ENCODE measurements at places on chromosomes 16 and 17. TPM values are rescaled to one million over a fixed set of nuclear protein-coding genes. Genes with fewer than 3 reads are reported as not detected.

NUPR1 gene
- total RNA-seq: not detected

HCRT gene
- total RNA-seq: not detected

PRSS22 gene
- not detected for total RNA-seq

BAIAP3 gene
- 6.5 TPM for total RNA-seq

ARL17A gene
- 57.2 TPM for total RNA-seq

DNA sequence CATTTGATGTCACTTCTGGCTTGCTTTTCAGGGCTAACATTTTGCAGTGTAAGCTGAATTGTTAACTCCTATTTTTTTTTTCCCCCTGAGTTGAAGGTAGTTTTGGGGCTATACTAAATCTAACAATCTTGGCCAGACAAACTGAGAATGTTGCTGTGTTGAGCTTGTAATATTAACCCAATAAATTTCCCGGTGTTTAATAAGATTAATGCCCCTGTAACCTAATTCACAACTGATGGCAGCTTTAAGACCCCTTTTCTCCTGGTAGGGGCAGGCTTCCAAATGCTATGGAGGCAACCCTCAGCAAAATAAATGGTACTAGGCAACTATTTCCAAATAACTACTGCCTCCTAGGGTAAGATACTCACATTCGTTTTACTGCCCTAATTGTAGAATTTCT, 549.6 kb upstream of the KIF2B start:
- no peaks in the 10 kb centered on the region for H3K27me3 ChIP-seq
- H3K4me1 ChIP-seq: no peaks in the 10 kb centered on the region

DNA sequence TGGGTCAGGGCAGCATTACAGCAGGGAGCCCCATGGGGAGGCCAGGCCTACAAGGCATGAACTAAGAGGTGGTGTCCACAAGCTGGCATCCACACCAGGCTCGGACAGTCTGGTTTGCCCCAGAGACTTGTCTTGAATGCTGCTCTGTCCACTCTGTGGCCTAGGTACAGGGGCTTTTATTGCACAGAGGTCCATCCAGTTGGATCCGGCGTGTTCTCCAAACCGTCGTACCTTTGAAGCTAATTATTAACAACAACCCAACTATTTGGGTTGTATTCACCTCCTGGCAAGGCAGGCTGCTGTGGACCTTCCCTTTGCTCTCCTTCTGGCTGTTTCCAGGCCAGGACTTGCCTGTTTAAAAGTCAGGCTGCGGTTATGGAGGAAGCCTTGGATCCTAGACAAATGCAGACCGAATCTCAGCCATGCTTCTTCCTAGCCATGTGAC, 123.4 kb downstream of the CLEC16A start:
- peaks cover 57% of the 10 kb centered on the region for H3K36me3 ChIP-seq
- H3K27ac ChIP-seq: no peak overlapping the region
- H3K4me3 ChIP-seq: no peak overlapping the region
- H3K27me3 ChIP-seq: no peaks in the 10 kb centered on the region
- H3K4me1 ChIP-seq: peaks cover 4% of the 10 kb centered on the region
- DNase-seq: no peak

DNA sequence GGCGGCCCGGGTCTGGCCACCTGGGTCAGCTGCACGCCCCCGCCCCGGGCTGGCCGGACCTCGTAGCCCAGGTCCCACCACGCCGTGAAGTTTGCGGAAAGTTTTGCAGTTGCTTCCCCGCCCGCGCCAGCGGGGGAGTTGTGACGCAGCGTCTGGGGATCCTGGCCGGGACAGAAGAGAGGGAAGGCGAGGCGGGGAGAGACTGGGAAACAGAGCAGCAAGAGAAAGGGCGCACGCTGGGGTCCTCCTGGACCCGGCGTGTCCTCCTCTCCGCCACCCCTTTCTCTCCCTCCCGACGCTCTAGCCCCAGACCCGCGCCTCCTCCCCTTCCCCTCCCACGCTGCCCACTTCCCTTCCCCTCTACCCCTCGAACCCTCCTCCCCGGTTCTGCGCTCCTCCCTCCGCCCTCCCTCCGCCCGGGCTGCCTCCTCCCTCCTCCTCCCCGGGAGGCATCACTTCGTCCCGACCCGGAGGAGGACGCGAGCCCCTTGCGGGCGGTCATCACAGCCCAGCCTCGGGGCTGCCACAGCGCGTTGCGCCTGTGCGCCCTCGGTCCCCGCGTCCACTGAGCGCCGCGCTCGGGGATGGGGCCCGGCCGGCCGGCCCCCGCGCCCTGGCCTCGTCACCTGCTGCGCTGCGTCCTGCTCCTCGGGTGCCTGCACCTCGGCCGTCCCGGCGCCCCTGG, at the start of gene MRC2:
TSS of gene MRC2 (plus strand) at position 452 of the 685 bp plus-strand sequence. CDS start at position 585, 133 bp downstream.
- peak within 1 kb of the TSS; percentile 66 for H3K4me3 ChIP-seq
- no peak within 1 kb of the TSS for H3K27ac ChIP-seq
- peaks cover 18% of the 10 kb centered on the region for H3K27me3 ChIP-seq
- H3K36me3 ChIP-seq: no peaks in the 10 kb centered on the region

GRCh38 chr17:50424246-50424995, 1.6 kb upstream of the ACSF2 start:
- no peak overlapping the region for H3K4me3 ChIP-seq
- peaks cover 4% of the 10 kb centered on the region for H3K36me3 ChIP-seq
- H3K4me1 ChIP-seq: peaks cover 50% of the 10 kb centered on the region
- no peak overlapping the region for H3K27ac ChIP-seq
- H3K27me3 ChIP-seq: no peaks in the 10 kb centered on the region

DNA sequence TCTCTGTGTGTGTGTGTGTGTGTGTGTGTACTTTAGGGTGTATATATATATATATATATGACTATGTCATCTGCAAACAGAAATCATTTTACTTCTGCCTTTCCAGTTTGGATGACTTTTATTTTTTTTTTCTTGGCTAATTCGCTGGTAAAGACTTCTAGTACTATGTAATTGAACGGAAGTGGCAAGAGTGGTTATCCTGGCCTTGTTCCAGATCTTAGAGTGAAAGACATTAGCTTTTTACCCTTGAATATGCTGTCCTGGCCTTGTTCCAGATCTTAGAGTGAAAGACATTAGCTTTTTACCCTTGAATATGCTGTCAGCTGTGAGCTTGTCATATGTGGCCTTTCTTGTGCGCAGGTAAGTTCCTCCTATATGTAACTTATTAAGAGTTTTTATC, 72.7 kb upstream of the MYOCD start:
- no peaks in the 10 kb centered on the region for H3K4me1 ChIP-seq
- no peaks in the 10 kb centered on the region for H3K27me3 ChIP-seq
- H3K4me3 ChIP-seq: no peak overlapping the region

GRCh38 chr16:4382795-4383357, 11.2 kb downstream of the VASN start:
- DNase-seq: no peak
- H3K4me1 ChIP-seq: no peaks in the 10 kb centered on the region
- H3K27ac ChIP-seq: no peak overlapping the region
- H3K4me3 ChIP-seq: no peak overlapping the region
- no peaks in the 10 kb centered on the region for H3K27me3 ChIP-seq
- H3K36me3 ChIP-seq: peaks cover 41% of the 10 kb centered on the region

GRCh38 chr17:76707985-76708807, 2.6 kb downstream of the MXRA7 start:
- H3K27ac ChIP-seq: no peak overlapping the region
- no peak for DNase-seq
- H3K27me3 ChIP-seq: no peaks in the 10 kb centered on the region

GRCh38 chr17:30207655-30208054, 27.8 kb downstream of the SLC6A4 start:
- H3K27ac ChIP-seq: no peak overlapping the region
- H3K4me3 ChIP-seq: no peak overlapping the region
- H3K27me3 ChIP-seq: peaks cover 21% of the 10 kb centered on the region
- DNase-seq: no peak
- no peaks in the 10 kb centered on the region for H3K36me3 ChIP-seq
- H3K4me1 ChIP-seq: peaks cover 5% of the 10 kb centered on the region

DNA sequence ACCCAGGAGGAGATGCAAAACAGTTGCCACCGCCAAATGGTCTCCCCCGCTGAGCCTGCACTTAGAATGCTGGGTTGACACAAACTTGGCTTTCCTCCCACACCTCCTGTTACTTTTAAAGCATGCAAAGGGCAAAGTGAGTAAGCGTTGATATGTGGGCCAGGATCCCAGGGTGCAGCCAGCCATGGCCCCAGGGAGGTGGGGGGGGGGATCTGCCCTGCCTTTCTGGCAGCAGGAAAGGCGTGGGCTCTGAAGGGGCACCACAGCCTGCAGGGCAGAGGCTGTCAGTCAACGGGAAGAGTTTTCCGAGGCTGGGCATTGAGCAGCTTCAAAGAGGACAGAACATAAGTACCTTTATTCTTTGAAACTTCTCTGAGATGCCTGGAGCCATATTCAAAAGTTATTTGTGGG, 142.3 kb downstream of the ABCC12 start:
- peaks cover 13% of the 10 kb centered on the region for H3K4me1 ChIP-seq
- no peak for DNase-seq
- H3K27ac ChIP-seq: no peak overlapping the region
- H3K36me3 ChIP-seq: no peaks in the 10 kb centered on the region
- no peak overlapping the region for H3K4me3 ChIP-seq

All from activated B cell treated with CpG ODN at 0.5 μM for 24 hours (primary cell).